SW480 (cell line): ENCODE measurements at places on chromosomes 13 and 19.
A peak's percentile ranks its signal among the peaks of the same experiment; 100 is the strongest.

DNA sequence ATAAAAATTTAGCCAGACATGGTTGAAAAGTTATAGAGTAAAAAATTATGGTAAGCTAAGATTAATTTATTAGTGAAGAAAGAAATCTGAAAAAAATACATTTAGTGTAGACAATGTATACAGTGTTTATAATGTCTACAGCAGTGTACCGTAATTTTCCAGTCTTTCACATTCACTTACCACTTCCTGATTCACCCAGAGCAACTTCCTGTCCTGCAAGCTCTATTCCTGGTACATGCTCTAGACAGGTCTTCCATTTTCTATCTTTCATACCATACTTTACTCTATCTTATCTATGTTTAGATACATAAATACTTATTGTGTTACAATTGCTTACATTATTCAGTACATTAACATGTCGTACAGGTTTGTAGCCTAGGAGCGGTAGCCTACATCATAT lies 1387.8 kb upstream of the ATXN8OS start:
- no peak for DNase-seq

DNA sequence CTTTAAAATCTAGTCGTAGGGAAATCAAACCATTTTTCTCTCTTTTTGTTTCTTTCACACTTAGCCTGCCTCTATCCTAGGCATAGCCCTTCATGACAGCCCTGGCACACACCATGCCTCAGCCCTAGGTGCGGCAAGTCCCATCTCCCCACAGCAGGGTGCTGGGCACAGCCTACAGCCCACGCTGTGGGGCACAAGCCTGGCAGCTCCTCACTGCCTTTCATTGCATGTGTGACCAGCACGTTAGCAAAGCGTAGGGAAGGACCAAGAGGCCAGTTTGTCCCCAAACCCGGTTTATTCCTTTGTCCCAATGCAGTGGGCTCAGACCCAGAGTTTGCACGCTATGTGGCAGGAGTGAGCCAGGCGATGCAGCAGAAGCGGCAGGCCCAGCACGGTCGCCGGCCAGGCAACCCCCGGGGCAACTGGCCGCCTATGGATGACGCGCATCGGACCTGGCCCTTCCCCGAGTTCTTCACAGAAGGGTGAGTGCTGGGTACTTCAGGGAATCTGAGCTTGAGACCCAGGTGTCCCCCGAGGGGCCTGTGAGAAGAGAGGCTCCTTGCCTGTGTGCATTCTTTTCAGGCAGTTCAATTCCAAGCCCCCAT lies 17.3 kb upstream of the GPI start:
- no peak for DNase-seq

DNA sequence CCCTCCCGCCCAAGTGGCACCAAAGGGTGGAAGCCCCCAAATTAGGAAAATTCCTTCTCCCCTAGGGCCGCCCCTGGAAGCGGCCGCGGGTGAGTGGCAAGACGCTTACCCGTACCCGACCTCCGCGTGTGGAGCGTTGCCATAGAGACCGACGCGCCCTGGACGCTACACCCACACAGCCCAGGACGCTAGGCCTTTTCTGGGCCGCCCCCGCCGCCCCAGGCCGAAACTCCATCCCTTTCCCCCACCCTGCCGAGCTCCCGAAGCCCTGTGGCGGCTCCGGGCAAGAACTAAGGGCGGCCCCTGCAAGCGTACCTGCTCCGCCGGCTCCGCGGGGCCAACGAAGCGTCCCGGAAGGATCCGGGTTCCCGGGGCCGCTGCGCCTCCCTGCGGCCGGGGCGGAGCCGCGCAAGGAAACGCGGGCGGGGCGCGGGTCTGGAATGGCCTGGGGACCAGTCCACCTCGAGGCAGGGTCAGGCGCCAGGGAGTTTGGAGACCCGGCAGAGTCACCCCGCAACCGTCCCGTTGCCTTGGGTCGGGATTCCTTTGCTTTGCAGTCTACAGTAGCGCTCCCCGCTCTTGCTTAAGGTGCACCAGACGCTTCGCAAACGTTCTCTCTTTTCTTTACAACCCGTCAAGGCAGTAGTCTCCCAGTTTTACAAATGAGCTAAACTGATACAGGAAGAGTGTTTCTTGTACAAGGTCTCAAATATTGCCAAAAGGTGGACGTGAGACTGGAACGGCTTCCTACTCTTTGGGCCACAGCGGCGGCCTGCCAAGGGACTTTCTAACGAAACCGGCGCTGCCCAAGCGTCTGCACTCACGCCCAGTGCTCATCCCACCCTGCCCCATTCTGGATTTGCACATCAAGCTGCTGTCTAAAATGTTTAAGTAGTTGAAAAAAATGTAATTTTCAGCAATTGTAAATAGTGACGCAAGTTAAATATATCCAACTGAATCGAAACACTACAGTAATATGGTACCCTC lies at the start of gene NEK5:
TSS of gene NEK5 (minus strand) at position 360 of the 987 bp plus-strand sequence. CDS start 1,591 bp downstream, outside the sequence.
- DNase-seq: peak; percentile 68

DNA sequence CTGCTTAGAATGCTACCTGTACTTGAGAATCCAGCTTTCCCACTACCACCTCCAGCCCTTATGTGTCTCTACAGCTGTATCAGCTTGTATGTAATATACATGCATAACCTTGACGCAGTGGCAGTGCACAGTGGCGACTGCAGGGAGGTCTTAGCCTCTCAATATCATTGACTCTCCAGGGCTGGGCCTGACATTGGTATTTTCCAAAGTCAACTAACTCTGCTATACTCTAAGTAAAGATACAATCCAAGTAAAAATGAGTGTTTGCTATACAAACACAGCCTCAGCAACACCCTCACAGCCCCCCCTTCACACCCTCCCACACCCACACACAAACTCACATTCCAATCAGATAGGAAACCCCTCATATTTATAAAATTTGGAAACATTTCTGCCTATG lies 6.7 kb upstream of the UBL3 start:
- DNase-seq: no peak

GRCh38 chr13:65999411-65999810 lies 1230.7 kb downstream of the PCDH9 start:
- no peak for DNase-seq

DNA sequence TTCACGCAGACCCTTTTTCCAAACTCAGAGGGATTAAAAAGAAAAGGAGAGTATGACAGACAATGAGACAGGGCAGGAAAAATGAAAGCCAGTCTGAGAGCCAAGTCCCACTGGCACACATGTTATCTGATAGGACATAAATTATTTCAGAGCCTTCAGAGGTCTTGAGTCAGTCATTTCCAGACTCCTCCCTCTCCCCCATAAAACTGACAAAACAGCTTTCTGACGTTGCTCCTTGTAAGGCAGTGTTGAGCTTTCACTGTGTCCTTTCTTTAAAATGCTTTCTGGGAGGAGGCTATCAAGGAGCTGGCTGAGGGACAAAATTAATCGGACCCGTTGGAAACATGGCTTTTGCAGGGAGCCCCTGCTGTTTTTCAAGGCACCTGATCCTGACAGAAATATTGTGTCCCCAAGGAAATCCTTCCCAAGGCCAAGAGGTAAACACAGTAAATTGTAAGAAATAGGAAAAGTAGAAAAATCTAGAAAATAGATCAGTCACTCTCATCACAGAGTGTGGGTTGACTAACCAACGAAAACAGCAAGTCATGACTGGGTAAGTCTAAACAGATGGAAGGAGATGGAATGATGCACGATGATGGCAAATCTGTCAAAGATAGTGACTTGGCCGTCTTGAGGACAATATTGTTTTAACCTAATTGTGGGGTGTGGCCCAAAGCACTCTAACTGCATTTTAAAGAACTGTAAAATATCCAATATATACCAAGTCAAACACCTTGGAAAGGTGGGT lies 89.7 kb downstream of the DCT start:
- DNase-seq: no peak

GRCh38 chr19:49447485-49448431 lies 3.9 kb downstream of the PIH1D1 start:
- DNase-seq: peak; percentile 52

DNA sequence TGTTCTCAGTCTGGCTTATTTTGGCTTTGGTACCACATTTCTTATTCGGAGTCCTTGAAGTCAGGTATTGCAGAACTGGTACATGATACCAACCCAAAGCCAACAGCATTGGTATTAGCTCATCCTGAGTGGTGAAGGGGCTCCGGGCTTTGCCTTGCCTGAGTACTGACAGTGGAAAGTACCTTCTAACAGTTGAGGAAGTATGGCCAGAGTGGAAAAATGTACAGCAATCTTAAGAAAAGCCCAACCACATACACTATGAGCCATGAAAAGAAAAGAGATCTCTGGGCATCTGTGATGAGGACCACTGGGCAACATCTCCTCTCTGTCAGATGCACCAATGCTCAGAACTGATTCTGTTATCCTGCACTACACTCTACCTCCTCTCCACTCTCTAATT lies 8.3 kb downstream of the LCP1 start:
- no peak for DNase-seq

DNA sequence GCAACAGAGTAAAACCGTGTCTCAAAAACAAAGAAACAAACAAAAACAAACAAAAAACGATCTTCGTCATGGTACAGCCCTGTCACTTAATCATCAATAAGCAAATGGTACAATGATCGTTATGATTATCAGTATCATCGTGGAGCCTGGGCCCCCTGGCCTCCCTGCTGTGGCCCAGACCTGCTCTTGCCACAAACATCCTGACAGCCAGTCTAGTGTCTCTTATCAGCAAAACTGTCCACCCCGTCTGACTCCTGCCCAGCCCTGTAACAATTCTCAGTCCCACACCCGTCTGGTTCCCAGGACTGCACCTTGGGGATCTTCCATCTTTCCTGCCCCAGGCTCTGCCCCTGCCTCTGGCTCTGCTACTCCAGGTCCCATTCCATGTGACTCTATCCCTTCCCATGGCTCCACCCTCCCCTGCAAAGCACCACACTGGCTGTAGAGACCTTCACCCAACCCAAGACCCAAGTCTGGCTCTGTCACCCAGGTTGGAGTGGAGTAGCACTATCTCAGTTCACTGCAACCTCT lies 5.7 kb downstream of the ZNF653 start:
- no peak for DNase-seq

- DNase-seq: no peak
These were observed 362.4 kb downstream of the DIAPH3 start for GRCh38 chr13:59801107-59801880.

DNA sequence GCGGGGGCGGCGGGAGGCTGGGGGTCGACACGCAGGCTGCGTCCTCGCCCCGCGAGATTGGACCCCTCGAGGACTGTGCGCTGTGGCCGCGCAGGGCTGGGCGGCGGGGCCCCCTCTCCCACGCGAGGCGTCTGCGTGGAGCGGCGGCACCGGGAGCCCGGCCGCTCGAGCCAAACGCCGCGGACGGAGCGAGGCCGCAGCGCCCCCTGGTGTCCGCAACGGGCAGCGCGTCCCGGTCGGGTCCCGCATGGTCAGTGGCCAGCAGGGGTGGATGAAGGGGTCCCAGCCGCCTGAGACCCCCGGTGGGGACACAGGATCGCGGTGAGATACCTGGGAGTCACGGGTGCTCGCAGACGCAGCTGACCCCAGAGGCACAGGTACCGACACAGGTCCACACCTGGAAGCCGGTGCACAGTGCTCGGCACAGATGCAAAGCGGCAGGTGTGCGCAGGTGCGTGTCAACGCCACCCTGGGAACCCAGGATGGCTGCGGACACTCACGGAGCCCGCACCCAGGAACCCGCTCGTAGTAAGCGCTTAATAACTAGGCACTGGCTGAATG lies 2.1 kb upstream of the CIRBP start:
- no peak for DNase-seq

- DNase-seq: no peak
These were observed 26.7 kb upstream of the TDRD3 start for GRCh38 chr13:60370343-60370742.

- DNase-seq: no peak
These were observed 28.7 kb downstream of the COL5A3 start for GRCh38 chr19:9981406-9982260.

GRCh38 chr13:45349438-45349837 lies 8.5 kb upstream of the TPT1 start:
- no peak for DNase-seq

DNA sequence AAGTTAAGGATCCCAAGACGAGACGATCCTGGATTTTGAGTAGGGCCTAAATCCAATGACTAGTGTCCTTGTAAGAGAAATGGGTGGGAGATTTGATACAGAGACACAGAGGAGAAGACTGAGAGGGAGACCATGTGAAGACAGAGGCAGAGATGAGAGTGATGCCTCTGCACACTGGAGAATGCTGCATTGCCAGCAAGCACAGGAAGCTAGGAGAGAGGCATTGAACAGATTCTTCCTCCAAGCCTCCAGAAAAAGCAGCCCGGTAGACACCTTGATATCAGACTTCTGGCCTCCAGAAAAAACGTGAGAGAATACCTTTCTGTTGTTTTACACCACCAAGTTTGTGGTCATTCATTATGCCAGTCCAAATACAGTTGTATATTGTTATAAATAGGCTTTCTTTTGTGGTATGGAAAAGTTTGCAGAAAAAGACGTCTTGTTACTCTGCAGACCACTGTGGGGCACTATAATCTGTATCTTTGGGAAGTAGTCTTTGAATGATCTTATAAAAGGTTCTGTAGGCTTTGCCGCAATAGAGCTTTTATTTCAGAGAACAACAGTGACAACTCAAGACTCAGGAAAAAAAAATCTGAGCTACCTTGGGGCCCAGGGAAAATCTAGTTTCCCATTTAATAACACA lies 17.9 kb upstream of the RFC3 start:
- peak; percentile 28 for DNase-seq

GRCh38 chr13:24074678-24075077 lies 85.8 kb upstream of the SPATA13 start:
- DNase-seq: no peak

DNA sequence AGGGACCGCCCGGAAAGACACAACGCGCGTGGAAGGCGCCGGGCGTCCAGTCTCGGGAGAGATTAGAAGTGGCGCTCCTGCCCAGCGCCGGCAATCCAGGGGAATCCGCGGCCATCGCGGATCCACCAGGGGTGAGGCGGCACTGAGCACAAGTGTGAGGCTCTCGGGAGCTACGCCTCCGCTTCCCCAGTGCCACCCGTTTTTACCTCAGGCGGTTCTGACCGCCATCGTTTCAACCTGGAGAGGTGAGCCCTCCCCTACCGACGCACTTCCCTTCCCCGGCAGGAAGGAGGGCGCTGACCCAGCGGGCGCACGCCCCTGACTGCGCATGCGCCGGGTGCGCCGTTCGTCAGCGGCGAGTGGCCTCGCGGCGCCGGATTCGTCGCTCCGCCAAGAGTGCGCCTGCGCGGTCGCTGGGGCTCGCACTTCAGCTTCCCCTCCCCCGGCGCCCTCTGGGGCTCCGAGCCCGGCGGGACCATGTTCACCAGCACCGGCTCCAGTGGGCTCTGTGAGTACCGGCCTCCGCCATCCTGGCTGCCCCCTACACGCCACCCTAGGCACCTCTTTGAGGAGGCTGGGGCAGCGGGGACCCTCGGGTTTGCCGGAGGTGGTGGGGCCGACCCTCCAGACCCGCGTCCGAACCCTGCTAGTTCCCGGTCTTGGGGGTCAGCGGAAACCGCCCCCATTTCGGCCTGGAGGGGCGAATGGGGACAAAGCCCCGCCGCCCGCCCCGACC lies at the start of gene UBAC2:
TSS of gene UBAC2 (plus strand) at position 423 of the 736 bp plus-strand sequence. CDS start at position 478, 55 bp downstream.
- peak; percentile 86 for DNase-seq

GRCh38 chr19:16860118-16860517 lies 28.7 kb upstream of the F2RL3 start:
- DNase-seq: no peak

- no peak for DNase-seq
These were observed 54.4 kb downstream of the FOXO1 start for GRCh38 chr13:40612041-40612440.
